ENCODE measurements at places on chromosomes 4 and X.

DNA sequence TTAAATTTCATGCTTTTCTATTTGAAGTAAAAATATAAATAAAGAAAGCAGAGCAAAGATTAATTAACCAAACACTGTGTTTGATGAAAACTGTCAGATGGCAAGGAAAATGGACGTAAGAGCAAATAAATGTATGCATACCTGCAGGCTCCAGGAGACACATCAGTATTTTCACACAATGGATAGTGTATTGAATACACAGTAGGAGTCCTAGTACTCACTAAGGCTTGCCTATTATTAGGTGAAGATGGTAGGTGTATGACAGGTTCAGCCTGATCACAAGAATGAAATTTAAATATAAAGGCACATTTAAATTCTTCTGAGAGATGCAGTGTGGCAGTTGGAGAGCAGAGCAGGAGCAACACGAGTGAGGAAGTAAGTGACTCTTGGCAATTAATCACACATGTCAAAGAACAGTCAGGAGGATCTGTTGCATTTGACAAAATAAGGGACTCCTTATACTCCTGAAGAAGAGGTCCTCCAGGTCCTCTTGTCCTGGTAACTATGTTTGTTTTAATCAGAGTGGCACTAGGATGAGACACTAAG is 106.0 kb upstream of the NDST4 start:
- no peak for DNase-seq

DNA sequence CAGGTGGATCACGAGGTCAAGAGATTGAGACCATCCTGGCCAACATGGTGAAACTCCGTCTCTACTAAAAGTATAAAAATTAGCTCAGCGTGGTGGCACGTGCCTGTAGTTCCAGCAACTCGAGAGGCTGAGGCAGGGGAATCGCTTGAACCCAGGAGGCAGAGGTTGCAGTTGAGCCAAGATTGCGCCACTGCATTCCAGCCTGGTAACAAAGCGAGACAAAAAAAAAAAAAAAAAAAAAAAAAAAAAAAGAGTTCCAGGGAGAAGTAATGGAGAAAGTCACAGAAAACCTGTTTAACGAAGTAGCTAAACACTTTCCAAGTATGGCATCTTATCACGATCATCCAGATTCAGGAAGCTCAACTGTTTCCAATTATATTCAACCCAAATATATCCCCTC is 10.9 kb downstream of the KLHL4 start:
- no peak for DNase-seq

DNA sequence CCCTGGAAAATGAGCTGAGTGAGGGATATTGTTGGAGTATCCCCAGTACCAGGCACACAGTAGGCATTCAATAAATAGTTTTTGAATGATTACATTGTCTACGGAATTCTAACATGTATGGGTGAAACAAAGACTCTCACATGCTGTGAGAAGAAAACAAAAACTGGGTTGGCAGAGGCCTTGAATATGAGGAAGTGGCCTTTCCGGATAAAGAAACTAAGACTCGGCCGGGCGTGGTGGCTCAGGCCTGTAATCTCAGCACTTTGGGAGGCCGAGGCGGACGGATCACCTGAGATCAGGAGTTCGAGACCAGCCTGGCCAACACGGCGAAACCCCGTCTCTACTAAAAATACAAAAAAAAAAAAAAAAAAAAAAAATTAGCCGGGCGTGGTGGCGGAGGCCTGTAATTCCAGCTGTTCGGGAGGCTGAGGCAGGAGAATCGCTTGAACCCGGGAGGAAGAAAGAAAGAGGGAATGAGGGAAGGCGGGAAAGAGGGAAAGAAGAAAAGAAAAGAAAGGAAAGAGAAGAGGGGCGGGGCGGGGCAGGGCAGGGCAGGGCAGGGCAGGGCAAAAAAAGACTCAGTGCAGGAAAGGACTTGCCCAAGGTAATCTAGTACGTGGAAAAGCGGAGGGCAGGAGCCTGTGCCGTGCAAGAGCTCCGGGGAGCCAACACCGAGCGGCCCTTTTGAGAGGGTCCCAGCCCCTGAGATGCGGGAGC is 689 bp upstream of the TMA16 start:
- no peak for DNase-seq

DNA sequence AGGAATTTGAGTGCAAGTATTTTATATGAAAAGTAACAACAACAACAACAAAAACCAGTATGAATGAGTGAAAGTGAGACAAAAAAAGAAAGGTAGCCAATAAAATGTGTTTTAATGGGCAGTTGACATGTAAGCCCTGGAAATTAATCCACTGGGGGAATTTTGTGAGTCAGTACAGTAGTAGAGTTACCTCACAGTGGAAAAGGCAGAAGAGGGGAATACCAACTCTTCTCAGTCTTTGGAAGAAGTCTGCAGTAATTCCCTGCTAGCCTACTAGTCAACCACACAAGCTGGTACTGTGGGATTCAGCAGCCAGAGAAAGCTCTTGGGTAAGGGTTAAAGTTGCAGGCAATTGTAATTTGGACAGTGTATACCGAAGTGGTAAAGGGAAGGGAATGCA is 76.3 kb upstream of the IL15 start:
- DNase-seq, result no peak

- DNase-seq, result no peak
Observed at GRCh38 chrX:133418588-133418987, 3.3 kb upstream of the GPC4 start.

DNA sequence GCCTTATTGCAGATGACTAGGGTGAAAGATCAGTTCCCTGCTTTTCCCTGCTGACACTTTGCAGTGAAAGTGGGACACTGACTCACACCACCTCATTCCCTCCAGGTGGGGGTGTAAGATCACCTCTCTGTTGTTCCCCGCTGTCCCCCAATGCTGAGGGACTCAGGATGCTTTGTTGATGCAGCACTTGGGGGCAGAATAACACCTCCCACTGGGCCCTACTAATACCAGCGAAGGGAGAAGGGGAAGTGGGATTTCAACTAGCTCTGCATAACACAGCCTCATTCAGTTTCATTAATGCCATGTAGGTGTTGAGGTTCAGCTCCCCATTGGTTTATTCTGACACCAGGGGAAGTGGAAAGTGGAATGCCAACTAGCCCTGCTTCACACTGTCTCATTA is 43.6 kb upstream of the IL1RAPL2 start:
- DNase-seq, result no peak

GRCh38 chr4:52748432-52748831 is 2.8 kb downstream of the ERVMER34-1 start:
- no peak for DNase-seq

GRCh38 chr4:2365054-2365912 is 53.2 kb downstream of the ZFYVE28 start:
- DNase-seq, result no peak

DNA sequence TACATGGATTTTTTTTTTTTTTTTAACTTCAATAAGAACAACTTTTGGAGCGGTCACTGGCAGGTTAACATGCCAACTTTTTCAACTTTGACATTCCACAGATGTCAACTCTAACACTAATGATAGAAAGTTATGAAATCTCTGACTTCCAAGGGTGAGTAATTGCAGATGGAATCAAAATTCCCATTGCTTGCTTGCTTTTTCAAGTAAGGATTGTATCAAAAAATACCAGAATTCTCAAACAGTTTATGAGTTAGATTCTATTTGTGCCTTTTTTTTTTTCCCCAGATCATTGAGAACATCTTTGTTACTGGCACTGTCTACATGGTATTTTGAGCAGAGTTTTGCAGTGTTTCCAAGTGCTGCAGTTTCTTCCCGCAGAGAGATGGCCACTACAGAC is 50.3 kb upstream of the OTUD4 start:
- DNase-seq, result no peak

- DNase-seq, result no peak
Observed at GRCh38 chrX:40440866-40441265, 139.9 kb upstream of the ATP6AP2 start.

DNA sequence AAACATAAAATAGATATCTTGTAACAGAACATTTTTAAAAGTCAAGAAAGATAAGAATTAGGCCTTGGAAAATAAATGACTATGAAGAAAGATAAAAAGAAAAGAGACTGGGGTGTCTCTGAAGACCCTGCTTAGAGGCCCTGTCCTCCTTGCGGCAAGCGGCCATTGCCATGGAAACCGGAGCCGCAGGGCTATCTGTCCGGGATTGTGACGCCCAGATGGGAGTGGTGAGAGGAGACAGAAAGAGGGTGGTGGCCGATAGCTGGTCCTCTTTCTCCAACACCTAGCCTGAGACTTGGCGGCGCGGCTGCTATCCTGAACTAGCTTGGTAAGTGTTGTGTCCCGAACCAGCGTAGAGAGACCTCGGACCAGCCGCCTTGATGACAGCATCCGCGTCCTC is at the start of gene DUSP21:
Gene DUSP21, plus strand, starts transcription at position 269 of the 400 bp plus-strand sequence. Its CDS starts 112 bp downstream, at position 381.
- DNase-seq, result no peak

GRCh38 chr4:3865986-3866812 is 100.0 kb downstream of the ADRA2C start:
- DNase-seq, result no peak

DNA sequence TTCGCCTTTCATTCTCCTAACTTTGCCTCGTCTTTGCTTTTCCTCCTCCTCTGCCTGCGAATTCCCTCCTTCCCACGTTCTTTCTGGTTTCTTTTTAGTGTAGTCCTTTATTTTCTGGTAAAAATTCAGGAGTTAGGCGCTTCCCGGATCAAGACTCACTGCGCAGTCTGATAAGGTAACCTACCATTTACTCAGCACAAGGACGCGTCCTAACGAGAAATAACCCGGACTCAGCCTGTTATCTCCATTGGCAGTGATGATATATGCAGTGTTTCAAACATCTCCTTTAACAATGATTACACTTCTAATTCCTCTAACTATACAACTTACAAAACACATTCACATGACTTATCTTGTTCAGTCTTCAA is 357 bp upstream of the ETNPPL start:
- no peak for DNase-seq

DNA sequence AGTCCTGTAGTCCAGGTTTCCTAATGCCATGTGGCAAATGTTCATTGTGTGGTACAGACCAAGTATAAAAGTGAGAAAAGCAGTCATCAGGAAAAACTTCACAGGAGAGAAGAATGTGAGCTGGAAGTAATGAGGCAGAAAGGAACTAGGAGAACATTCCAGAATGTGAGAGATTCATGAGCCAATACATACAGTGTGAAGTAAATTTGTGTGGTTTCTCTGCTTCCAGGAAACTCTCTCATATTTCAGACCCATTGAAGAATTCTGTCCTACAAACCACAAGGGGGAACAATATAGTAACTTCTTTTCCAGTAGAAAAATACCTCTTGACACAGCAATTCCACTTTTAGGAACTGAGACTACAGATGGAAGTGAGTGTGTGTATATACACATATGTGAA is 136.5 kb downstream of the RNF150 start:
- no peak for DNase-seq
